ENCODE measurements at places on chromosomes 12 and 14.

GRCh38 chr14:93734086-93734822 lies 54.0 kb downstream of the PRIMA1 start:
- no peak for DNase-seq

- no peak for DNase-seq
These were observed 46.4 kb downstream of the STXBP6 start for GRCh38 chr14:25003537-25003936.

DNA sequence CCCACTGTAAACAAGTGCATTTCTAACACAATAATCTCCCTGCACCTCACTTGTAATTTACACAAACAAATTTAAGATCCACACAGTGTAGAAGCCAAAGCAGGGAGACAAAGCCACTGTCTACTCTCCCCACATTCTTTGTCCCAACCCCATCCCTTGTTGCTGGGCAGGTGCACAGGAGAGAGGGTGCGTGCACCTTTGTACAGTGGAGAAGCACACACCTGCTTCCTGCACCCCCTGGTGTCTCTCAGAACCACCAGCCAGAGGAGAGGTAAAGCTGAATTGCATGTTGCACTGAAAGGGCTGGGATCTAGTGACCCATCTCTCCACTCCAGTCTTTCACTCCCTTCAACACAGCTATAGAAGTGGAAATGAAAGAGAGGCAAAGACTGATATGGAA lies 51.4 kb upstream of the IFNG-AS1 start:
- DNase-seq: no peak

DNA sequence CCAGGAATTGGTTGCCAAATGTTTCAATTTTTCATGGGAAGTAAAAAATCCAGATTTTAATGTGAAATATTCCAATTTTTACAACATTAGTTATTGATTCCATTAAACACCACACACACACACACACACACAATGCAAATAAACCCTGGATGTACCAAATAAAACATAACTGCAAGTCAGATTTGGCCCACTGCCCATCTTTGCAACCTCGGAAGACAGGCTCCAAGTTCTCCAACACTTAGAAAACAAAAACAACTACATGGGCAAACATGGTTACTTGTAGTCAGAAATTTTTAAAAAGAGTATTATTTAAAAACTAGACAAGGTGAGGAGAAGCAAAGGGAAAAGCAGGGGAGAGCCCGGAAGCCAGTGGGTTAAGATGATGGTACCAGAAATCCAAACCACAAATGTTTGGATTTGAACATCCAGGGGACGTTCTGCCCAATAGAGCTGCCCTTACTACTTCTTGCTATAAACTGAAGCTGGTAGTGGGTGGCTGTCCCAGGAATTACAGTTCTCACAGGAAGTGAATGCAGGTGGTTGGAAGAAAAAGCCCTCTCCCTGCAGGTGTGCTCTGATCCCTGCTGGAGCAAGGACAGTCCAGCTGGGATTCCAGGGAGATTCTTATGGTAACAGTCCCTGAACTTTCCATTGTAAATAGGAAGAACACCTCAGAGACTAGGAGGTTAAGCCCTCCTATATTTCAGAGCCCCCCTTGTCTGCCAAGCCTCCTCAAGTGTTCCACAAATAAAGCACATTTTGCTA lies 111.7 kb downstream of the SLC25A21 start:
- no peak for DNase-seq

DNA sequence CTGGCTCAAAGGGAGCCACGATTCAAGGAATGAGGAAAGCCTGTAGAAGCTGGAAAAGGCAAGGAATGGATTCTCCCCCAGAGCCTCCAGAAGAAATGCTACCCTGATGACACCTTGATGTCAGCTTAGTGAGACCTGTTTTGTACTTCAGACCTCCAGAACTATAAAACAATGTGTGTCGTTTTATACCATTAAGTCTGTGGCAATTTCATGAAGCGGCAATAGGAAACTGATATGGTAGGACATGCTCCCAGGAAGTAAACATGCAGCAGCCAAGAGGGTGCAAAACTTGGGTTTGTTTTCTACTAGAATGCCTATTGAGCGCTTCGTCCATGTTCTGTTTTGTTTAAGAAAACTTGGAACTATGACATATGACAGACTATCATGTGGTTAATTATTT lies 2.5 kb upstream of the APOBEC1 start:
- DNase-seq: no peak

GRCh38 chr14:92706386-92706785 lies 42.0 kb downstream of the LGMN start:
- no peak for DNase-seq

DNA sequence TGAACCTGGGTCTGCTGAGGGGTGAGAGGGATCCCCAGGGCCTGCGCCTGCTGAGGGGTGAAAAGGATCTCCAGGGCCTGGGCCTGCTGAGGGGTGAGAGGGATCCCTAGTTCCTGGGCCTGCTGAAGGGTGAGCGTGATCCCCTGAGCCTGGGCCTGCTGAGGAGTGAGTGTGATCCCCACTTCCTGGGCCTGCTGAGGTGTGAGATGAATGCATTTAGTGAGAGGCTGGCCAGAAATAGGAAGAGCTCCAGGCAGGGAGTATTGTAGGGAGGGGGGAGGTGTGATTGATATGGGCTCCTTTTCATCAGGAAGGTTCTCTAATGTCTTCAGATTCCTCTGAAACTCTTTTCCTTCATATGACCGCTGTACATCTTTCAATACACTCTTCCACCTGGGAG lies 43.0 kb downstream of the FAM186A start:
- DNase-seq: no peak

- no peak for DNase-seq
These were observed 828.3 kb downstream of the VRK1 start for GRCh38 chr14:97625477-97625876.

DNA sequence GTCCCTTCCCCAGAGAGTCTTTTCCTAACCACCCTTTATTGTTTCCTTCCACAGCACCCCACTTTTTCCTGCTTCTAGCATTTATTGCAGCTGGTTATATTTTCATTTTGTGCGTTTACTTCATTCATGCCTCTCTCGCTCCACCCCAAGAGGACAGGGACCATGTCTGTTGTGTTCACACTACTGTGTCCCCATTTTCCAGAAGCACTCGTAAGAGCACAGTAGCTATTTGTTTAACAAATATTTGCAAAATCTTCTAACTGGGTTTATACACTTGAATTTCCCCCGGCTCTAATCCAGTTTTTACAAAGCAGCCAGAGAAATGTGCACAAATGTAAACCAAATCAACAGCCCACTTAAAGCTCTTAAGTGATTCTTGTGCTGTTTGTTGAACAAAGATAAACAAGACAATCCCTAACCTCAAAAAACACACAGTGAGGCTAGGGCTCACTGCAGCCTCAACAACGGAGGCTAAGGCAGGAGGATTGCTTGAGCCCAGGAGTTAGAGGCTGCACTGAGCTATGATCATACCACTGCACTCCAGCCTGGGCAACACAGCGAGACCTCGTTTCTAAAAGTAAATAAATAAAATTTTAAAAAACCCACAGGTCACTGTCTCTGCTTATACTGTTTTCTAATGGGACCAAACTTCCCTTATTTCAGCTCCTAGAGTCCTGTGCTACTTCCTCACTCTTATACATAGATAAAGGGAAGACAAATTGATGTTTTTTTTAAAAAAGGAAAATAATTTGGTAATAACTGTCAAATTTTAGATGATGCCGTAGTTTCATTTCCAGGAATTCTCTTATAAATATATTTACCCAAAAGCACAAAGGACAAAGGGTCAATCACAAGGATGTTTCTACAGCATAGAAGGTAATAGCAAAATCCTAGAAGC lies 6.6 kb upstream of the ABCD4 start:
- no peak for DNase-seq

DNA sequence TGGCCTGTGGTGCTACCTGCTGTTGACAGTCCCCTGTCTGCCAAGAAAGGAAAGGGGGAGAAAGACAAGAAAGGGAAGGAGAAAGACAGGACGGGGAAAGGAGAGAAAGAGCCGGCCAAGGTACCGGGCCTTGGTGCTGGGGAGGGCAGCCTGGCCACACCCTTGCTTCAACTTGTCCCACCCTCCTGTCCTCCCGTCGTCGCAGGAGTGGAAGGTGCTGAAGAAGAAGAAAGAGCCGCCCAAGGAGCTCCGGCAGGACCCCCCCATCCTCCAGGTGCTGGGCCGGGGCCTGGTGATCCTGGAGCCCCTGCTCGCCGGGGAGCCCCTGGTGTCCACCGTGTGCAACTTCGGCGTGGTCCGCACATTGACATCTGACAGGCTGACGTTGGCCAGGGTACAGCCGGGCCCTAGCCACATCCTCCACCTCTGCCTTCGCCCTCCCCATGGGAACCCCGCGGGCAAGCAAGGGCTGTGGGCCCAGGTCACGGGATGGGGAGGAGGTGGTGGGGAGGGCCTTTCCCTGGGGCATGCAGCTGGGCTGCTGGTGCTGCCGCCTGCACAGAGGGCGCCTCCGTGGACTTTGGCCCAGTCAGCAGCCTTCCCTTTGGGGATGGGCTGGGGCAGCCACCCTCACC lies 2.9 kb upstream of the B3GNT4 start:
- no peak for DNase-seq

DNA sequence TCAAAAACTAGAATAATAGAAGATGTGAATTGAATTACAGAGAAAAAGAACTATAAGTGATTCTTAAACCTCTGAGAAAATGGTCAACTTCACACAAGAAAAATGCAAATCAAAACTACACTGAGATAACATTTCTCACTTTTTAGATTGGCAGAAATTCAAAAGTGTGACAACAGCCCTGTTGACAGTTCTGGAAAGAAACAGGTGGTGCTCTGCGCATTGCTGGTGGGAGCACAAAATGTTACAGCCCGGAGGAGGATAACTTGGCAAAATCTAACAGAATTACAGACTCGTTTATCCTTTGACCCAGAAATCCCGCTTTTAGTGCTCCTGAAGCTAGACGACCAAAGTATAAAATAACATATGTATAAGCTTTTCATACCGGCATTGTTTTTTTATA lies 222.5 kb upstream of the CNTN1 start:
- DNase-seq: no peak

DNA sequence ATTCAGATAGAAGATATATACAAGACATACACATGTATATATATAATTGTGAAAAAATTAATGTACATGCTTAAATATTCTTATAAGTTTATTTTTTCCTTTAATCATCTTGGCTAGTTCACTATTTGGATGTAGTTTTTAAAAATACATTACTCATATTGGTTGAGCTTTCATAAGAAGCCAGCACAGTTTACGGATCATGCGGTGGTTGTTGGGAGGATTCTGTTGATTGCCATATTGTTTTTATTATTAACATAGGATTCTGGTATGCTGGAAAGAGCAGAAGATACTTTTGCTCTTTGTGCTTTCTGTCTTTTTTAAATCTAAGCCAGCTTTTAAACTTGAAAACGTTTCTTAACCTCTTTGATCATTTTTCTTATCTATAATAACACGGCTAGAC lies 163.4 kb downstream of the OTOGL start:
- DNase-seq: no peak

DNA sequence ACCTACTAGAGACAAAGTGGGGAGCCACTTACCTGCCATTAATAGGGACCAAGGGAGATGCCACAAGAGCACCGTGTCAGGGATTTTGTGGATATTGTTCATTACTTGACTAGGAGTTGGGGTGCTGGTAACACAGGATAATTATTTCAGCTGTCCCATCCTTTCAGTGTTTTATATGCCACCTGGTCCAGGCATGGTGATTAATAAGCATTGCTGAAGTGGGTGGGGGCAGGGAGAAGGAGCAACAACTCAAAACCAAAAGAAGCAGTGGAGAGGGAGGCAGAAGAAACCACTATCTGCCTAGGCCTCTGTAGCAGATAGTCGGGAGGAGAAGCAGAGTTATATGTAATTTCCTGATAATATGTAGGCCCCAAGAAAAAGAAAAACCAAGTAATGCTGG lies 184.6 kb downstream of the NPAS3 start:
- DNase-seq: no peak

- DNase-seq: no peak
These were observed 384.5 kb downstream of the EMP1 start for GRCh38 chr12:13581031-13581430.

GRCh38 chr12:108162207-108162606 lies 33.1 kb downstream of the WSCD2 start:
- DNase-seq: no peak

GRCh38 chr12:24839268-24839791 lies 109.6 kb downstream of the BCAT1 start:
- no peak for DNase-seq

DNA sequence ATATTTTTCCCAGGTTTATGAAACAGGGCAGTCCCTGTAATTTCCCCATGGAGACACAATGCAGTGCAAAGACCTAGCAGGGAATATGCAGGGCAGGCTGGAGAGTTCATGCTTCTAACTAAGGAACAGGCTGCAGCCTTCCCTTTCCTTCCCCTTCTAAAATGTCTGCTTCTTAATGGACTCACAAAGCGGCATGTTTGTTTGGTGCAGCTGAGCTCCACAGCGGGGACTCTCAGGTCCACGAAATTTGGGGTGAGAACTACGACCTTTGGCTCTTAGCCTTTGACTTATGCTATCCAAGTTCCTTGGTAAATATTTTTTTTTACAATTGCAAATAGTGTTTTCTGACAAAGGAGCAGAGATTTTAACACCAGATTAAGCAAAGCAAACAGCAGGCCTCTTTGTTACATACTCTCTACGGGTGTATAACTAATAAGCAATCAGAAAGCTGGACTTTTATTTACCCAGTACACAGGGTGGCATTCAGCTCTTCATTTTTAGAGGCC lies 323.6 kb downstream of the ZFP36L1 start:
- no peak for DNase-seq

DNA sequence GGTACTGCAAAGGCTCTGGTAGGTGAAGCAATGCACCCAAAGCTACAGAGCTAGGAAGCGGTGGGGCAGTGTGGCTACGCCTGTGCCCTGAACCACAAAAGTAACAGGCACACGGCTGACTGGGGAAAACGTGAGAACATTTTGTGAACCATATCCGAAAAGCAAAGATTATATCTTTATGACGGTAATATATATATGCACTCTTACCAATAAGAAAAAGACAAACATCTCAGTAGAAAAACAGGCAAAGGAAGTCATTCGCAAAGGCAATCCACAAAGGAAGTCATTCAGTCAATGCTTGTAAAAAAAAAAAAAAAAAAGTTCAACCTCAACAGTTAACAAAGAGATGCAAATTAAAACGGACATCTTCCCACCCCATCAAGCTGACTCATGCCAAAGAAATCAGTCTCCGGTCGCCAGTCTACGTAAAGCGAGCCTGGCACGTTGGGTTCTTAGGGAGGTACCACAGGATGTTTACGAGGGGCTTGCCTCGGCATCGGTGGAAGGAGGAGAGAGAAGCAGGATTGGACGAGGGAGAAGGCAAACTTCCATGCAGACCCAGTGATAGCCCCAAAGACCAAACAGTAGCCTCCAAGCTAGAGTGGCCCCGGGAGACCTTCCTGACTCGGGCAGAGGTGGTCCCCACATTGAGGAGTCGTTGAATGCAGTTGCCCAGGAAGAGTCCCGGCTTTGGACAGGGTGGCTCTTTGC lies 39.4 kb upstream of the PPP2R5C start:
- no peak for DNase-seq

DNA sequence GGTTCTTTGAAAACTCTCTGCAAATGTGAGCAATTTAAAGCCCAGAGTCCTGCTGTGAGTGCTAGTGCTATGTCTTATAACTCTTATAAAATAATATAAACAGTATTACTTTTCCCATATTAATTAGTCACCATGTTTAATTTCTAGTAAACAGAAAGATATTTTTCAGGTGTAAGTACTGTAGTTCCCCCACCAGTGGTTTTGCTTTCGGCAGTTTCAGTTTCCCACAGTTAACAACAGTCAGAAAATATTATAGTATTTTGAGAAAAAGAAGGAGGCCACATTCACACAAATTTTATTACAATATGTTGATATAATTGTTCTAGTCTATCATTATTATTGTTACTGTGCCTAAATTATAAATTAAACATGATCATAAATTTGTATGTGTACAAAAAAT lies 800.5 kb downstream of the LRFN5 start:
- no peak for DNase-seq
